Kidney capillary endothelial cell (primary cell): ENCODE measurements at places on chromosomes 1 and 21.

DNA sequence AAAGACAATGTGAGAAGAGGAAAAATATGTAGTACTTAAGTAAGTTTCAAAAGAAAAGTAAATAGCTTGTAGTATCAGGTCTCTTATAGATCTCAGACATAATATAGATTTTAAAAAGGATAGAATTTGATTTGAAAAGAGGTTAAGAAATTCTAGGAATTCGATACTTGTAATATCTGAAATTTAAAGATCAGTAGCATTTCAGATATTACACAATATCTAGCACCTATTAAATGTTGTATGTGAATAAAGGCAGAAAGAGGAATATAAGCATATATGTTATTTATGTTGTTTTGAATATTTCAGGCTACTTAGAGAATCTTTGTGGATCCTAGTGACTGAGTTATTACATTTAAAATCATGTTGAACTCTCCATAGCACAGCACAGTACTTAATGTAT is 35.0 kb upstream of the METTL18 start:
- DNase-seq = no peak

- DNase-seq = no peak
Observed at GRCh38 chr21:34298534-34299167, 65.2 kb upstream of the KCNE2 start.

DNA sequence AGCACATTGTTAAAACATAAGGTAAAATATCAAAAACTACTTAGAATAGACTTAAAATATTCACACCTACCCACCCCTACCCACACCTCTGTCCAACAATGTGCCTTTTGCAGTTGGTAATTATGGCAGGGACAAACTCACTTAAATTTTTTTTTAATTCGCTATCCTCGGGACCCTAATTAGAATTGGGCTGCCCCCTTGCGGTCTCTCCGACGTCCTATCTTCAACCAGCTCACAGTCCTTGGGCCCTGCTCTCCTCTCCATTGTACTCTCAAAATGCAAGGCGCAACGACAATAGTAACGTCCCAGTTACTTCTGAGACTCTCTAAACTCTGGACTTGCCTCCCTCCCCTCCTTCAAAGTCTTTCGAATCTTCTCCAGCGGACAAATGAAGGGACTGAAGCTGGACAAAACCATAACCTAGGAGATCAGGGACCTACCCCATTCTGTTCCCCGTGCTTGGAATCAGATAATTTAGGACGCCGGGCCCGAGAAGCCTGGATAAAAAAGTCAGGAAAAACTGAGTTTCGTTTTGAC is 1.1 kb upstream of the CIART start:
- DNase-seq = peak; percentile 62

DNA sequence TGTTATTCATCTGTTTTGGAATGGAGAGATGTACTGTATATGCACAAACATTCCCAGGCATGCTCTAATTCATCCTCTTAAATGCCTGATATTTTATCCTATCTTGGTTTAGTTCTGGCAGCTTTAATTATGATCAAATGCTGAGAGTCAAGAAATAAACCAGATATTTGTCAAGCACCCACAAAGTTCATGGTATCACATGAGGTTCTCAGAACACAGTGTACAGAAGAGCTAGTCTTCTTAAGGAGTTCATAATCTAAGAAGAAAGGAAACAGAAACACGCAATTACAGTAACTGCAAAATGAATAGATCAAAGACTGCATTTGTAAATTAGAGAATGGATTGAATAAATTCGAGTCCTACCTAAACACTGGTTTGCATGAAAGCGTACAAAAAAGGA is 58.3 kb upstream of the KCNH1 start:
- no peak for DNase-seq

DNA sequence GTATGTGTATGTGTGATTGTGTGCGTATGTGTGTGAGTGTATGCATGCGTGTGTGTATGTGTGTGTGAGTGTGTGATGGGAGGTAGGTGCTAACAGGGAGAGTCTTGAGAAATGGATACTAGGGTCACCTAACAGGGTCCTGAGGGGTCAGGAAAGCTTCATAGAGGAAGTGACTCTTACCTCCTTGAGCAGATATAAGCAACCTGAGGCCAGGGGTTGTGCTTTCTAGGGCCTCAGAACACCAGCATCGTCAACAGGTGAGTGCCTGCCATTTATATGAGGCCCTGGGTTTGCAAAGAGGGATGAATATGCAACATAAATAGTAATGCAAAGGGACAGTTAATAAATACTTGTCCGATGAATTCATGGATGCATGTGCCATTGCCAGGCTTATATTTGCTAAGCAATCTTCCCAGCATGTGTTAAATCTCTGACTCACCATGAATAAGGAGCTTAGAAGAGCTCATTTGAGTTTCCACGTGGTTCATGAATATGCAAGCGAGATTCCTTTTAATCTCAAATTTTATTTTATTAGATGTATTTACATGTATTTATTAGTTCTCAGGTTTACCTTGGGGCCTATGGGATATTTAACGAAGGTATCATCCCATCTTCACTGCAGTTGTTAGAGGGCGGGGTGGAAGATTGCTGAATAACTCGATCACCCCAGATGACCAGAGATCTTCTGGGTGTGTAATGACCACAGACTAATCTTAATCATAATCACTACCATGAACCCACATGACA is 438.3 kb downstream of the CAMTA1 start:
- no peak for DNase-seq

DNA sequence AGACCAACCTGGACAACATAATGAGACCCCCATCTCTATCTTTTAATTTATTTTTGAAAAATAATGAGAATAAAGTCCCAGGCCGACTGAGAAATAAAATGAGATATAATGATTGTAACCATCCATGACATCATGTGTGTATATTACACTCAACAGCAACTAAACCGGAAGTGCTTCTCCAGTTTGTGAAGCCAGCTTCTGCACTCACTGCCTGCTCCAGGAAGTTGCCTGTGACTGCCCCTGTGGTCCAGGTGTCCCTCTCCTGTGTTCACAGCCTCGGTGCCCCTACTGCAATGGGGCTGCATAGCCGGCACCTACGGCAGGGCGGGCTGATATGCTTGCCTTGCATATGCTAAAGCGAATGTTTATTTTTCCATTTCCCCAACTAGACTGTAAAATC is 68.3 kb downstream of the SSBP3 start:
- DNase-seq = peak; percentile 54

DNA sequence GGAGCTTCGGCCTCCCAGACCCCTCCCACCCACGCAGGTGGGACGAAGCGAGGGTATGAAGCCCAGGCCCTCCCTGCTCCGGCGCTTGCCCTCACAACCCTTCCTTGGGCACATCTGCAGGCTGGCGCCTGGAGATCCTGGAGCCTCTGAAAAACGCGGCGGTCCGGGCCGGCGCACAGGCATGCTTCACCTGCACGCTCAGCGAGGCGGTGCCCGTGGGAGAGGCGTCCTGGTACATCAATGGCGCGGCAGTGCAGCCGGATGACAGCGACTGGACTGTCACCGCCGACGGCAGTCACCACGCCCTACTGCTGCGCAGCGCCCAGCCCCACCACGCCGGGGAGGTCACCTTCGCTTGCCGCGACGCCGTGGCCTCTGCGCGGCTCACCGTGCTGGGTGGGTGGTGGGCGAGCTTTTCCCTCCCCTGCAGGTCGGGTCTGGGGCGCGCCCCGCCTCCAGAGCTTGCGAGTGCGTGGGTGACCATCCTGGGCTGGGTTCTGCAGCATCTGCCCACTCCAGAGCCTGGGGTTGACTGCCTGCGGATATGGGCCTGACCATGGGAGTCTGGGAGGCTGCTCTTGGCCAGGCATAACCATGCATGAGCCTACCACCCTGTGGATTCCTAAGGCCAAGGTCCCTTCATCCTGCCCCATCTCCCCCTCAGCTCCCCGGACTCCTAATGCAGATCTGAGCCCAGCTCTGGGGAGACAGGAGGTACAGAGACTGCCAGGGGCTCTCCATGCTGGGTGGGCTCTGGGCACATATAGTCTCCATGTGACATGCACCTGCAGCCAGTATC is 89.8 kb downstream of the TRIM11 start:
- no peak for DNase-seq

GRCh38 chr1:228339059-228339704 is 67.5 kb downstream of the TRIM11 start:
- no peak for DNase-seq

DNA sequence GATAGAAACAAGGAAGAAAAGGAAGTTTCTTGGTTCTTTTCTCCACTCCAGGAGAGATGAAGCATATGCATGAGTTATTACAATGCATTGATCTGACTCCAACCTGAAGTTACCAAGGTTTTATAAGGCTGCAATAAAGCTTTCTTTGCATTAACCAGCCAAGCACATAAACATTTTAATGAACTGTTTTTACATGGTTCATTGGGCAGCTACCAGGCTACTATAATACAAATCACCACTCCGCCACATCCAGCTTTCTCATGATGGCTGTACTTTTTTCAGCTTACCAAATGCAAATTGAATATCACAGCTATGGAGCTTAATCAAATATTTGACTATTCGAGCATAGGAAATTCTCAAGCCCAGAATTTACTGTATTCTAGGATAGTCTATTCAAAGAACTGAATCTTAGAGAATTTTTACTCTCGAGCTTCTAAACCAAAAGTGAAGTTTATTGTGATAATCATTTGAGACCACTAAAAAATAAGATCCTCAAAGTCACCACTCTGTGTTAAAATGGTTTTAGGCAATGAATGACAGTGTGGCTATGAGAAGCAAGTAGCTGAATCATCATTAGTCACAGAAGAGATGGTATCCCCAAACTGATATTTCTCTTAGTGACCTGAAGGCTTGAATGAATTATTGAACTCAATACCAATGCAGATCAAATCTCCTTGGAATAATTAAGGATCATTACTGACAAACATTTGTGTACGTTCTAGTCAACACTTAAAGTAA is 58.6 kb upstream of the ZNF281 start:
- DNase-seq = no peak

GRCh38 chr1:43757343-43758053 is 50.2 kb downstream of the ST3GAL3 start:
- no peak for DNase-seq

DNA sequence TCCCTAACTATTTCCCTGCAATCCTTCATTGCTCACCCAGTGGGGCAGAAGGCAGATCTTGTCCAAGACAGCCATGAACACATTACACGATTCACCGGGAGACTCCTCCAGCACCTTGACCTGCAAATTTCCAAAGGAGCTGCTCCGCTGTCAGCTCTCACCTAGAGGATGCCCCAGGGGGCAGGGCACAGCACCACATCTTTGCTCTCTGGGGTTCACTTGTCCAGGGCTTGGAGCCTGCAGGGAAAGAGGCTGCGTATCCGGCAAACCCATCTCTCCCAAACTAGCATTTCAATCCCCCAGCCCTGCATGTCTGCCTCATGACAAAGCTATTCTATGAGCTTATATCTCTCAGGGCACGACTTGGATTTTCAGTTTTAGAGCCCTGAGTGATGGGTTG is 35.1 kb upstream of the OLIG2 start:
- no peak for DNase-seq

DNA sequence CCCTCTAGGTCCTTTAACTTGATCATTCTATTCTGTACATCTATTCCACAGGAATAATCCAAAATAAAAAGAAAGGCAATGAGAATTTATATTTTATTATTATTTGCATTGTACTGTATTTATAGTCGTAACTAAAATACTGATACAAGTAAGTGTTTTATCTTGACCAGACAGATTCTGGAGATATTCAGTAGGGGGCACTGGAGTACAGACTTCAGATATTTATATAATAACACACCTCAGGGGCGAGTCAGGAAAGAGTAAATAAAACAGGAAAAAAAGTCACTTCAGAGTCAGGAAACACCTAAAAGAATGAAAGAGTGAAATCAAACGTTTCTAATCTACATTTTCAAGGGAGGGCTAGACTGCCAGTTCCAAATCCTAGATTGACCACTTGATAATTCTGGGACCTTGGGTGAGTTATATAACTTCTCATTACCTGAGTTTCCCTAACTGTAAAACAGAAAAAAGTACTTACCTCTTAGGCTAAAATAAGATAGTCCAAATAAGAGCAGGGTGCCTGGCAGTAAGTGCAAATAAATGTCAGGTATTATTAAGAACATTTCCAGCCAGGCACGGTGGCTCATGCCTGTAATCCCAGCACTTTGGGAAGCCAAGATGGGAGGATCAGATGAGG is 31.1 kb upstream of the MTF1 start:
- peak; percentile 38 for DNase-seq
